Right cardiac atrium (tissue), 5 donors: ENCODE measurements at places on chromosomes 5 and 9.

- peak; percentile 67 for DNase-seq
Measured at GRCh38 chr5:132265336-132266030, 8.0 kb downstream of the PDLIM4 start.

GRCh38 chr9:89171693-89172092 lies 6.9 kb downstream of the SHC3 start:
- DNase-seq, result no peak

DNA sequence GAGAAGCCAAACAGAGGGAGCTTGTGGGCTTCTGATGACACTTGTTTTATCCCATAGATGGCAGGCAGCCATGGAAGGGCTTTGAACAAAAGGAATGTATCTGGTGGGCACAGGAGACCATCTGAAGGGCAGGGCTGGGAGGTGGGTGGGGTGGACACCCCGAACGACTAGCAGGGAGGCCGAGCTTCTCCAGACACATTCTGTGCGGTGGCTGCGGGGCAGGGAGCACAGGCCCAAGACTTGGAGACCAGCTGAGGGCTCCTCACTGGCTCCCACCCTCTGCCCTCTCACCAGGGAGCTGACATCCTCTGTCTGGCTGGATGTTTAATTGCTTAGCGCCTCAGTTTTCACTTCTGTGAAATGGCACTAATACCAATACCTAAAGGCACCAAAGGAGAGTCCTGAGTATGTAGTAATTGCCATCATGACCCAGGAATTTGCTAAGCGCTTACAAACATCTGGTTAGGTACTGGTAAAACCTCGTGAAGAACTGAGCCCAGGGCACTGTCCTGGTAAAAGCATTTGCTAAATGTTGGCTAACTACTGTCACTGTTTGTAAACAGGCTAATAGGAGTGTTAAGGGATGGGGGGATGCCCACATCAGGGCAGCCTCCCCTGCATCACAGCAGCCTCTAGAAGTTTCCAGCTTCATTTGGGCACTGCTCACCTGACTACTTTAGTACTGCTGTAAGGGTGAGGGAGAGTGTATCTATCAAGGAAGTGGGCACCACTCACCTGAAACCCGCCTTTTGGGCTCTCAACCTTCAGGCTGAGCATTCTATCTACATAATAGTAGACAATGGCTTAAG lies 2.1 kb upstream of the PHF2 start:
- DNase-seq, result peak; percentile 39

DNA sequence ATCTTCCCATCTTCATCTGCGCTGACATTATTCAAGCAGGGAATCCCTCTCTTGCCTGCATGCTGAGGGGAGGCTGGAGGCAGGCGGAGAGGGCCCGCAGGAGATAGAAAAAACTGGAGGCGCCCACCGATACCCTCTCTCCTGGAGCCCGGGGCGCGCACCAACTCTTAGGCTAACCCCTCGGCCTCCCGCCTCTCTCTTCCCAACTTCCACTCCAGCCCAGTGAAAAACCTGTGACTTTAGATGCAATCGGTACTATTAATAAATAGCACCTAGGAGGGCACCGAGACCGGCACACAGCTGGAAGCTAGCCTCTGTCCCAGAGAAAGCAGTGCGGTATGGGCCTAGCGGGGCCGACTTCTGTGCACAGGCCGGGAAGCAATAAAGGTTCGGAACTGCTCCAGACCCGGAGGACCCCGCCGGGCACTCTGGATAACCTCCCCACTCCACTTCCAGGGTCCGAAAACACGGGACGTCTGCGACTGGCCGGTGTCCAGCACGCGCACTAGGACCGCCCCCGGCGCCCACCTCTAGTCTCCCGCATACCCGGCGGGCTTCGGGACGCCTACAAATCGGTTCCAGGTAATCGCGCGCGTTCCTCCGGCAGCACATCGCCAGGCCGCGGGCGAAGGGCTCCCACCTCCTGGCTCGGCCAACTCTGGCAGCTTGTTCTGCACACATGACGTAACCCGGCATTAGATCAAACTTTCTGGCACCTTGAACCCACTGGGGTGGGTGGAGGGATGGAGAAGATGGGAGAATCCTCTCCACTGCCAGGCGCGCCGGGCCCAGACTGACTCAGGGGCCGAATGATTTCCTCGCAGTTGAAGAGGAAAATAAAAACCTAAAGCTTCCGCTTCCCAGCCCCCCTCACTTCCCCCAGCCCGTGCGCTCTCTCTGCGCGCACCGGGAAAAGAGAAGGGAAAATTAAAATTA lies 1.4 kb downstream of the EFNA5 start:
- DNase-seq, result peak; percentile 71

GRCh38 chr5:6328173-6328572 lies 50.2 kb downstream of the MED10 start:
- DNase-seq, result no peak

- no peak for DNase-seq
Measured at GRCh38 chr5:140251527-140251973, 51.4 kb downstream of the PFDN1 start.

DNA sequence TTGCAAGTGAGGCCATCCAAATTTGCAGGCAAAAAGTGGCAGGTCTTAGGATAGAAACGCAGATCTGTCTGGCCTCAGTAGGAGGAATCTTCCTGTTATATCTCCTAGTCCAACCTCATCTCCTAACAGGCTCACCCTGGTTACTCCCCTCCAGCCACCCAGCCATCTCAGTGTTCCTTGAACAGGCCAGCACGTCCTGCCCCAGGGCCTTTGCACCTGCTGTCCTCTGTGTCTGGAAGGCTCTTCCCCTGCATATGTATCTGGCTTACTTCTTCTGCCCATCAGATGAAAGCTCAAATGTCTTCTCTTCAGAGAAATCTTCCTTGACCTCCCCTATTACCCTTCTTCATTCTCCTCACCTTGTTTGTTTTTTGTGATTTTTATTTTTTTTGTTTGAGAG lies 107.3 kb upstream of the ALDH1B1 start:
- no peak for DNase-seq

GRCh38 chr5:124231230-124231629 lies 515.2 kb downstream of the ZNF608 start:
- no peak for DNase-seq

GRCh38 chr9:116661037-116661954 lies 25.8 kb upstream of the TRIM32 start:
- no peak for DNase-seq

DNA sequence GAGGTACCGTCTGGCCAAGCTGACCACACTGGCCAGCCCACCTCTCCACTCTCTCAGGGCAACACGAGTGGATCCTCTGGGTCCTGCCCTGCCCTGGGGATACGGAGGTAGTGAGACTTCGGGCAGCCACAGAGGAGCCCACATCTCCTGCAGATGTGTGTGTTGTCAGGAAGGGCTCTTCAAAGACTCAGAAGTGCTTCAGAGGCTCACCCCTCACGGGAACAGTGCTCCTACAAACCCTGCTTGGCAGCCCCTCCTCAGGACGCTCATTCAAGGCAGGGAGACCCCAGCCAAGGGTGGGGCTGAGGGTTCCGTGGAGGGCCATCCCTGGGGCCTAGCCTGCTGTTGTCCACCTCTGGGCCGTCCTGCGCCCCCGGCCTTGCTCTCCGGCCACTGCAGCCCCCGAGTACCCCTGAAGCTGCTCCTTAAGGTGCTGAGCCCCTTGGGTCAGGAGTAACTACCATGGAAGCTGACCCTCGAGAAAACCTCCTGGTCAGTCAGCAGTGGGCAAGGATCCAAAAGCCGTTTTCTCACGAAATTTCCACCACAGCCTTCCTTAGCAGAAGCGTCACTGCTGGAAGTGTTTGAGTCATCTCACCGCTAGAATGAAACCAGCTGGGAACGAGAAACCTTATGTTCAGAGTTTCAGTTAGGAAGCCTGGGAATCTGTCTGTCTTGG lies 23.2 kb upstream of the LRRC14B start:
- no peak for DNase-seq

- DNase-seq, result no peak
Measured at GRCh38 chr9:23665051-23665450, 161.0 kb downstream of the ELAVL2 start.

GRCh38 chr5:155316070-155316714 lies 302.6 kb downstream of the KIF4B start:
- no peak for DNase-seq

GRCh38 chr9:14203356-14204056 lies 110.4 kb downstream of the NFIB start:
- DNase-seq, result peak; percentile 91

GRCh38 chr5:128762661-128763306 lies 202.5 kb upstream of the SLC27A6 start:
- DNase-seq, result no peak

DNA sequence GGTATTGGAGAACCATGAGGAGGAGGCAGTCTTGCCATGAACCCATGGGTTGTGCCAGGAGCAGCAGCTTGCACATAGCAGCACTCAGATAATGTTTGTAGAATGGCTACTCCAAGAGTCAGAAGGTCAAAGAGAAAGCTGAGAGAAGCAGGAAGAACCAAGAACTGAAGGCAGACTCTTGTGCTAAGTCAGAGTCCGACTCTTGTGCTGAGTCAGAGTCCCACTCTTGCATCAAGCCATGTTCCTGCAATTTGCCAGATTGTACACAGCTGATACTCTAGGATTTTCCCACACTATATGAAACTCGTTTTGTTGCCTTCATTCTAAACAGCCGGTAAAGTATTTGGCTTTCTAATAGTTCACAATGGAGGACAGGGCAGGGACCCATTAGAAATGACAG lies 26.2 kb upstream of the HSPA9 start:
- DNase-seq, result no peak

DNA sequence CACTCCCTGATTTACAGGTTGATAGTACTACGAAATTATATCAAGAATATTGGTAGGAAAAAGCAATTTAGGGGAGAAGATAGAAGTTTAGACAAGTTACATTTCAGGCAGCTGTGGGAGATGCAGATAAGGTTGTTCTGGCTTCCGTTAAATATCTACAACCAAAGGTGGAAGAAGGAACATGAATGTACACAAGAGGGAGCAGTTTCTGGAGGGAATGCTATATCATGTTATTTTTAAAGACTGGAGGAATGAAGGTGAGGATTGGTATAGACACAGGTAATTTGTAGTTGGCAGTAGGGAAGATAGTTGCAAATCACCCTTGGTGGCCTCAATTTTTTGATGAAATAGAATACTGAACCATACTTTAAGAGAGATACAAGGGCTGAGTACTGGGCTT lies 187.3 kb upstream of the NMUR2 start:
- DNase-seq, result no peak

GRCh38 chr5:2415678-2416077 lies 335.8 kb downstream of the IRX2 start:
- peak; percentile 36 for DNase-seq

- DNase-seq, result no peak
Measured at GRCh38 chr5:130055572-130055971, 151.3 kb downstream of the CHSY3 start.

GRCh38 chr9:33517373-33517772 lies 6.7 kb upstream of the ANKRD18B start:
- DNase-seq, result no peak

- peak; percentile 65 for DNase-seq
Measured at GRCh38 chr9:110427497-110428104, 89.9 kb upstream of the TXNDC8 start.

DNA sequence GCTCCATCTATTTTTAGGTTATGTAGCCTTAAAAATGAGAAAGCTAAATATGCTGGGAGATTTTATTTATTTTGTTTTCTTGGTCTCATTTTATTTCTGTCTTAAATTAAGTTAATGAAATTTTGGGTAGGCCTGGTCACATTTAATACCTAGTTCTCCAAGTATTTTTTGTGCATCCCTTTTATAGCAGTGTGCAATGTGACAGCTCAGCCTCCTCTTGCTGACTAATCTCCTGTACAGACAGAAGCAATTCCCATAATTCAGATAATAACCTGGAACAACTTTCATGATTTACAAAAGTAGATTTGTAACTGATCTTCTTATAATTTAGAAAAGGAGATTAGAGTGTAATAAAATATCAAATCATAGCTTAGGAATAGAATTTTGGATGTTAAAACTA lies 403.9 kb downstream of the ADGRV1 start:
- DNase-seq, result no peak

GRCh38 chr5:32443145-32443540 lies 1.4 kb downstream of the ZFR start:
- DNase-seq, result no peak

GRCh38 chr9:118414676-118415075 lies 710.5 kb downstream of the TLR4 start:
- no peak for DNase-seq

GRCh38 chr5:171762021-171762608 lies 23.5 kb upstream of the SMIM23 start:
- DNase-seq, result no peak

- DNase-seq, result no peak
Measured at GRCh38 chr5:73454379-73455036, 5.9 kb upstream of the FOXD1 start.

GRCh38 chr5:144369006-144369405 lies 198.3 kb downstream of the KCTD16 start:
- no peak for DNase-seq

GRCh38 chr5:107744418-107745330 lies 73.9 kb upstream of the EFNA5 start:
- DNase-seq, result no peak

GRCh38 chr5:132679717-132680380 lies 6.1 kb downstream of the IL4 start:
- DNase-seq, result no peak

- DNase-seq, result no peak
Measured at GRCh38 chr5:151150471-151151262, 6.9 kb downstream of the ANXA6 start.

GRCh38 chr9:92576175-92576574 lies 40.4 kb upstream of the ECM2 start:
- DNase-seq, result no peak

- DNase-seq, result no peak
Measured at GRCh38 chr5:160398806-160399205, 1.0 kb downstream of the FAM200C start.

DNA sequence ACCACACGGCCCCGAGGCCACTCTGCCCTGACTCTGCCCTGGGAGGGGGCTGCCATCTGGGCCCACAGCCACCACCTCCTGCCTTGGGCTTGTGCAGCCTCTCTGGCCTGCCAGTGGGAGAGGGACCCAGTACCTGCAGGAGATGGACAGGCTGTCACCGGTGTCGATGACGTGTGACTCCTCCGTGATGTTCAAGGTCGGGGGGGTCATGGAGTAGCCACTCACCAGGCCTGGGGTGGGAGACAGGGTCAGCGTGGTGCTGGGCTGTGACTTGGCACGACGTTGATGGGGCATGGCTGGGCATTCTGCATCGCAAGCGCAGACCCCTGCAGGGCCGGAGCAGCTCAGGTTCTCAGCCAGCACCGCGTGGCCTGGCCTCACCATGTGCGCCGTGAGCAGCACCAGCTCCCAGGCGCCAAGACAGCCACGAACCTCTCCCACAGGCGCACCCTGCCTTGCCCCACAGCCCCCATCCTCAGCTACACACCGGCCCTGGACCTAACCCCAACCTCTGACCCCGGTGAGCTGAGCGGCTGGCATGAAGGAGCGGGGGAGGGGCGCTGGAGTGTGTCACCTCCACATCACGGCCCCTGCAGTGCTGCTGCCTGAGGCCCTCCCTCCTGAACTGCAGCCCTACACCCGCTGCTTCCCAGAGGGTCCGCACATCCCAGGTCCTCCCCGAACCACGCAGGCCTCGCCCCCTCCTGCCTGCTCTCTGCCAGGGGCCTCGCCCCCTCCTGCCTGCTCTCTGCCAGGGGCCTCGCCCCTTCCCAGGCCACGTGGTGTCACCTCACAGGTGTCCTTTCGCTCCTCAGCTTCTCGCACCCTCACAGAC lies 17.6 kb downstream of the FLT4 start:
- DNase-seq, result no peak

- peak; percentile 76 for DNase-seq
Measured at GRCh38 chr9:6413365-6414246, 607 bp downstream of the UHRF2 start.
